ENCODE measurements at places on chromosomes 16 and 17. TPM values are rescaled to one million over a fixed set of nuclear protein-coding genes. Genes with fewer than 3 reads are reported as not detected.

GRCh38 chr16:2609827-2610470 lies 72.1 kb downstream of the PDPK1 start:
- no peaks in the 10 kb centered on the region for H3K27me3 ChIP-seq
- H3K27ac ChIP-seq: no peak overlapping the region
- peak; percentile 1 for DNase-seq
- H3K4me1 ChIP-seq: peaks cover 16% of the 10 kb centered on the region
- no peak overlapping the region for H3K4me3 ChIP-seq

GRCh38 chr17:79042421-79043190 lies 18.6 kb downstream of the C1QTNF1 start:
- H3K4me3 ChIP-seq: no peak overlapping the region
- H3K4me1 ChIP-seq: no peaks in the 10 kb centered on the region
- peaks cover 7% of the 10 kb centered on the region for H3K27me3 ChIP-seq
- peak; percentile 73 for DNase-seq

DNA sequence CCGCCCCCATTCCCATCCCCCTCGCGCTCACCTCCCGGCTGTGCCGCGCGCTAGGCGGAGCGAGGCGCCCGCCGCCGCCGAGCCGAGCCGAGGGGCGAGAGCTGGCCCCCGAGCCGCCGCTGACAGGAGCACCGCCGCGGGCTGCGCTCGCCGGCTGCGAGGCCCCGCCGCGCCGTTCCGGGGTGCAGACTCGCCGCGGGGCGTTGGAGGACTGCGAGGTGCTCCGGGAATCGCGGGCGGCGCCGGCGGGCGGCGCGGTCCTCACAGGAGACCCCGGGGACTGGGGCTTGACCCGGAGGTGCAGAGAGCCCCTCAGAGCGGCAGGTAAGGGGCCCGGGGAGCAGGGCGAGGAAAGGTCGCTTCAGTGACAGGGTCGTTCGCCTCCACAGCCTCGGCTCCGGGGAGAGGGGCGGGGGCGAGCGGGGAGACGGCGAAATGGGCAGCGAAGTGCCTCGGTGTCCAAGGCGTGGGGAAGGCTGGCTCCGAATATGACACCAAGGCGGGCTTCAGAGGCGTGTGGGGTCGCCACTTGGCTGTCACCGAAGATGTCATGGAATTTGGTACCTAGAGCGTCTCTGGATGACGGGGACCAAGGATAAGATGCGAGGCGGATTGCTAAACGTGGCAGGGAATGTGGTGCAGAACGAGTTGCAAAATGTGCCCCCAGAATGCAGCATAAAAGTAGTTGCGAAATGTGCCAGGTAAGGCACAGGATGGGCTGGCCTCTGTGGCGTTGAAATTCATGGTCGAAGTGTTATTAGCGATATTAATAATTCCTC lies 580 bp downstream of the TANC2 start:
- peaks cover 26% of the 10 kb centered on the region for H3K4me1 ChIP-seq
- peaks cover 26% of the 10 kb centered on the region for H3K27me3 ChIP-seq
- peak overlapping the region; percentile 40 for H3K27ac ChIP-seq

Gene ABCC6
- not detected for total RNA-seq

GRCh38 chr16:71564335-71564967 lies 12.4 kb downstream of the TAT start:
- no peak for DNase-seq

DNA sequence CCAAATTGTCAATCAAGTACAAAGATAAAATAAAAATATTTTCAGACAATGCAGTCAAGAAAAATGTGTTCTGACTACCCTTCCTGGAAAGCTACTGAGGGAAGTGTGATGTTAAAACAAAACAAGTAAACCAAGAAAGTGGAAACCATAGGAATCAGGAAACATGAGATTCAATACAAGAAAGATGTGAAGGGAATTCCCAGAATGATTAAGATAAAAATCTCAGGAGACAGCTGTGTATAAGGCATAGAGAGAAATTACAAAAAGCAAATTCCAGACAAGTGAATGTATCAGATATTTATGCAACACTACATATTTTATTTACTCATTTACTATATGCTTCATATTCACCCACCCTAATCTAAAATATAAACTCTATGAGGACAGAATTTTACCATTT lies 32.2 kb downstream of the TRIM37 start:
- H3K4me1 ChIP-seq: no peaks in the 10 kb centered on the region
- H3K4me3 ChIP-seq: no peak overlapping the region
- DNase-seq: no peak
- peaks cover 37% of the 10 kb centered on the region for H3K36me3 ChIP-seq
- H3K27me3 ChIP-seq: no peaks in the 10 kb centered on the region
- H3K27ac ChIP-seq: no peak overlapping the region

DNA sequence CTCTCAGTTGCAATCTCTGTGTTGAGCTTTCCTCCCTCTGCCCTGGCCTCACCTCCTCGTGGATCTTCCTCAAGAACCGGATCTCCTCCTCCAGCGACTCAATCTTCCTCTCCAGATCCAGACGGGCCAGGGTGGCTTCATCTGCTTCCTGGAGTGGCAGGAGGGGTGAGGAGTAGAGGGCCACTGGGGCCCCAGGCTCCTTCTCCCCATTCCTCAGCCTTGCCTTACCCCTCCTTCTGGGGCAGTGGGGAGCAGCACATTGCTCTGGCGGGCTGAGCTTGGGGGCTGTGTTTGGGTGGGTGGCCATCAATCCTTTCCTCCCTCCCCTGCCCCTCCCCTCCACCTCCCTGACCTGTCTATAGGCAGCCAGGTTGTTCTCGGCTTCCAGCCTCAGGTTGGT lies 1.6 kb downstream of the GFAP start:
- H3K4me3 ChIP-seq: no peak overlapping the region
- DNase-seq: no peak
- H3K36me3 ChIP-seq: no peaks in the 10 kb centered on the region
- H3K27me3 ChIP-seq: peaks cover 25% of the 10 kb centered on the region
- H3K4me1 ChIP-seq: no peaks in the 10 kb centered on the region

DNA sequence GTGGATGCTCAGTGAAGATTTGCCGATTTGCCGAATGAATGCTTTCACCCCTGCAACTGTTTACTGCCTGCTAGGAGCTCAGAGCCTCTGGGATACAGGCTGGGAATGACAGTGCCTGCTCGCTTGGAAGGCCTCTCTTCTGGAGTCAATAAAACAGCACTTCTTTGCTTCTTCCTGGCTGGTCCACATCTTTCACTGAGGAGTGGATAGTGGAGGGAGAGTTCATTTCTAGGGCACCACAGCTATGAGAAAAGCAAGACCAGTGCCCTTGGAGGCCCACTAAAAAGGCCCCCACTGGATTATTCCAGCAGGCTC lies 3.1 kb upstream of the USP7 start:
- peaks cover 6% of the 10 kb centered on the region for H3K4me1 ChIP-seq
- no peak overlapping the region for H3K27ac ChIP-seq
- H3K36me3 ChIP-seq: peaks cover 9% of the 10 kb centered on the region
- no peak overlapping the region for H3K4me3 ChIP-seq

DNA sequence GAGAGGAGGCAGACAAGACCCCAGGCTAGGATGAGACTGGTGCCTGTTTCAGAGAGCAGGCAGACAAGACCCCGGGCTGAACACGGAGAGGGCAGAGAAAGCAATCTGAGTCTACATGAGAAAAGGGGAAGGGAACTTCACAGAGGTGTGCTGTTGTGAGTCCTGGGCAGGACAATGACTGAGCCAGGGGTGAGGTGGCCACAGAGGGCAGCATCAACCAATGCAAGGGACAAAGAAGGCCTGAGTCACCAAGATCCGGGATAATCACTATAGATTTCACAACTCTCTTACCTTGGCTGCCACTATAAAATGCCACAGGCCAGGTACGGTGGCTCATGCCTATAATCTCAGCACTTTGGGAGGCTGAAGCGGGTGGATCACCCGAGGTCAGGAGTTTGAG lies 89.0 kb downstream of the SLC39A11 start:
- DNase-seq: no peak
- H3K27ac ChIP-seq: no peak overlapping the region
- H3K4me1 ChIP-seq: no peaks in the 10 kb centered on the region

GRCh38 chr16:68356249-68356918 lies 45.6 kb downstream of the PRMT7 start:
- H3K27me3 ChIP-seq: no peaks in the 10 kb centered on the region
- H3K36me3 ChIP-seq: peaks cover 46% of the 10 kb centered on the region
- H3K4me1 ChIP-seq: peaks cover 29% of the 10 kb centered on the region
- DNase-seq: peak; percentile 78
- H3K4me3 ChIP-seq: no peak overlapping the region

DNA sequence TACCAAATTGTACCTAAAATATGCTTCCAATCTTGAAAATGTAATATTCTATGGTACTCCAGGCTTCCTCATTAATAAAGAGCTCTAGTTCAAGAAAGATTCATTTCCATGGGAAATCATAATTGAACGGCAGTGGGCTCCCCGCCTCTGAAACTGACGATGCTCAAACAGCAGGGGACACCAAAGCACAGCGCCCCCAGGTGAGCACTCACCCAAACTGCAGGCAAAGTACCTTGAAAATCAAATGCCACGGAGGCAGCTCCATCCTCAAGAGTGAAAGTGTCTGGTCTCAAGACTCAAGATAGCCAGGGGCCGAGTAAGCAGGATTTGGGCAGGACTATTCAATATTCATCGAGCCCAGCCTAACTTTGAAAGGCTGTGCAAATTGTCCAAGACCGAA lies 217.4 kb upstream of the TNRC6C start:
- peaks cover 3% of the 10 kb centered on the region for H3K4me1 ChIP-seq
- peaks cover 2% of the 10 kb centered on the region for H3K27me3 ChIP-seq
- no peak overlapping the region for H3K27ac ChIP-seq
- no peak overlapping the region for H3K4me3 ChIP-seq

Gene NPIPA2
- 2.1 TPM for total RNA-seq

- DNase-seq: no peak
- no peaks in the 10 kb centered on the region for H3K27me3 ChIP-seq
- no peaks in the 10 kb centered on the region for H3K36me3 ChIP-seq
- H3K4me1 ChIP-seq: peaks cover 9% of the 10 kb centered on the region
- no peak overlapping the region for H3K4me3 ChIP-seq
Observed at GRCh38 chr16:69404275-69404805, 18.5 kb upstream of the TERF2 start.

Gene MYO15A
- total RNA-seq: 1.5 TPM
